MCF 10A (cell line): ENCODE measurements at places on chromosomes 12 and 14. TPM values are rescaled to one million over a fixed set of nuclear protein-coding genes. Genes with fewer than 3 reads are reported as not detected.

The IL26 gene
- total RNA-seq = not detected in 2 replicates

- no peak for DNase-seq
Measured at GRCh38 chr12:3540387-3540990, 49.5 kb downstream of the PRMT8 start.

GRCh38 chr12:98188650-98189077 is 326.7 kb upstream of the TMPO start:
- peak; percentile 33 for DNase-seq

GRCh38 chr14:99566009-99566389 is 38.0 kb downstream of the CCDC85C start:
- peak; percentile 79 for DNase-seq

DNA sequence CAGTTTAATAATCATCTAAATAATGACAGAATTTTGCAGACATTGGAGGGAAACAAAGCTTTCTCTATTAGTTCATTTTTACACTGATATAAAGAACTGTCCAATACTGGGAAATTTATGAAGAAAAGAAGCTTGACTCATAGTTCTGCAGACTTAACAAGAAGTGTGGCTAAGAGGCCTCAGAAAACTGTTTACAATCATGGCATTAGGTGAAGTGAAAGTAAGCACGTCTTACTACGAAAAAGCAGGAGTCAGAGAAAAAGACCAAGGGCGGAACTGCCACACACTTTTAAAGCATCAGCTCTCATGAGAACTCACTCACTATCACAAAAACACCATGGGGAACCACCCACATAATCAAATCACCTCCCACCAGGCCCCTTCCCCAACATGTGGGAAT is 804.4 kb downstream of the FLRT2 start:
- DNase-seq = no peak
